Stimulated activated CD4-positive, alpha-beta T cell treated with anti-CD3 and anti-CD28 coated beads, Interleukin-1b, Interleukin-23, amount 100 ng/mL, for 24 hours (primary cell): ENCODE measurements at places on chromosomes 16 and 17.

DNA sequence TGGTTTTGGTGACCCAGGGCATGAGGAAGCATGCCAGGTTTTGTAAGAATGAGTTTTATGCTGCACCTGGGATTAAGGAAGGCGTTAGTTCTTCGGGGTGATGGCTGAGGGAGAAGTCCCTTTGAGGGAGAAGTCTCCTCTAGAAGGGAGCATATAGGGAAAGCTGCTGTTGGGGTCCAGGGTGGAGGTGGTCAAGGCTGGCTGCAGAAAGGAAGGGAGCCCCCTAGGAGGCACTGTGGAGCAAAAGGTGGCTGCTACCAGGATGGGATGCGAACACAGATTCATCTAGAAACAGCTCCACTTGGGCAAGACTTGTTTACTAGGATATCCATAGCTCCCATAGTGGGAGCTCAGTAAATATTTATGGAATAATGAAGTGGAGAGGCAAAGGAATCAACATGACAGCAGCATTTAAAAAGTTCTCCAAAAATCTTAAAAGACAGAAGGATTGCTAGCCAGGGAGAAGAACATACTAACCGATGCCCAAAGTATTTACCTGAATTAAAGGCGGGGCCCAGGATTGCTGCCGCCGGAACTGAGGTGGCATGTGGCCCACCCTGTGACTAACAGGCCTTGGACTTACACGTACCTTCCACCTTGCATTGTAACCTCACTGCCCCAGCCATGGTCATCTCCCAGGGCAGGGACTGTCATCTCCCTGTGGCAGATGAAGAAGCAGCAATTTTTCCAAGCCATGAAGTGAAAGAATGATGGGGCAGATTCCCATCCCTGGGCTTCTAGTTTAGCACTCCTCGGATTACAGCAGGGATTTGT is 7.1 kb upstream of the LPCAT2 start:
- DNase-seq: no peak

DNA sequence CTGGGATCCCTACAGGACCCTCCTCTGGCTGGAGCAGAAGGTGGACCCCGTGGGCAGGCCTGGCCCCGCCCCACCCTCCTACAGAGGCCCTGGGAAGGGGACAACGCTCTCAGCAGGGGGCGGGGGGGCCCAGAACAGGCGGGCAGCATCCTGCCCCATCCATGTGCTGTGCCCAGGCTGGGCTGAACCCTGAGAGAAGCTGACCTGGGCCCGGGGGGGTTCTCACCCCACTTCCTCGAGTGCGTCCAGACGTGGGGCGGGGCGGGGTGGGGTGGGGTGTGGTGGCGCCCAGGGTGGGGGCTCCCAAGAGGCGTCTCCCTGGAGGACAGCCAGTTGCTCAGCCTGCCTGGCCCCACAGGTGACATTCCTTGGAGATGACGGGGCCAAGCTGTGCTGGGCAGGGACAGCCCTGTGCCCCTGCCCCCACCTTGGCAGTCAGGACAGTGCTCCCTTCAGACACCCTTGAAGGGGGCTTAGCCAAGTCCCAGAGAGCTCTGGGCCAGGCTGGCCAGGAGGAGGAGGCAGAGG is 390 bp upstream of the UNC13D start:
- no peak for DNase-seq

- DNase-seq: no peak
Measured at GRCh38 chr17:28682655-28683054, 20.6 kb downstream of the SUPT6H start.

- no peak for DNase-seq
Measured at GRCh38 chr17:17900615-17901520, 64.1 kb upstream of the SREBF1 start.

GRCh38 chr17:8889458-8890210 is 22.2 kb upstream of the PIK3R6 start:
- DNase-seq: no peak

GRCh38 chr17:55660178-55660886 is 62.3 kb downstream of the TMEM100 start:
- no peak for DNase-seq

GRCh38 chr16:57446531-57447185 is 527 bp downstream of the CIAPIN1 start:
- DNase-seq: no peak

GRCh38 chr16:76474048-76474447 is 196.8 kb downstream of the CNTNAP4 start:
- DNase-seq: no peak

GRCh38 chr17:18967916-18968315 is 16.0 kb downstream of the SLC5A10 start:
- DNase-seq: no peak

DNA sequence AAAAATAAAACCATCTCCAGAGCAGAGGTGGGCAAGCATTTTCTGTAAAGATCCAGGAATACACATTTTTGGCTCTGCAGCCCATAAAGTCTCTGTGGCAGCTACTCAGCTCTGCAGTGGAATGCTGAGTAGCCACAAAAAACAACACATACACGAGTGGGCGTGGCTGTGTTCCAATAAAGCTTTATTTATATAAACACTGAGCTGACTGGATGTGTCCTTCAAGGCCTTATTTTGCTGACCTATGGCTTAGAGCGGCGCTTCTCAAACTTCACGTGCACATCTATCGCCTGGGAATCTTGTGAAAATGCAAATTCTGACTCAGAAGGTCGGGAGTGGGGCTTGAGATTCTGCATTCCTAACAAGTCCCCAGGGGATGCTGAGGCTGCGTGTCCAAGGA is 39.7 kb downstream of the XYLT1 start:
- DNase-seq: no peak

GRCh38 chr17:60745544-60745943 is 67.9 kb downstream of the BCAS3 start:
- DNase-seq: no peak

- DNase-seq: no peak
Measured at GRCh38 chr16:84941921-84942320, 69.4 kb downstream of the ZDHHC7 start.

DNA sequence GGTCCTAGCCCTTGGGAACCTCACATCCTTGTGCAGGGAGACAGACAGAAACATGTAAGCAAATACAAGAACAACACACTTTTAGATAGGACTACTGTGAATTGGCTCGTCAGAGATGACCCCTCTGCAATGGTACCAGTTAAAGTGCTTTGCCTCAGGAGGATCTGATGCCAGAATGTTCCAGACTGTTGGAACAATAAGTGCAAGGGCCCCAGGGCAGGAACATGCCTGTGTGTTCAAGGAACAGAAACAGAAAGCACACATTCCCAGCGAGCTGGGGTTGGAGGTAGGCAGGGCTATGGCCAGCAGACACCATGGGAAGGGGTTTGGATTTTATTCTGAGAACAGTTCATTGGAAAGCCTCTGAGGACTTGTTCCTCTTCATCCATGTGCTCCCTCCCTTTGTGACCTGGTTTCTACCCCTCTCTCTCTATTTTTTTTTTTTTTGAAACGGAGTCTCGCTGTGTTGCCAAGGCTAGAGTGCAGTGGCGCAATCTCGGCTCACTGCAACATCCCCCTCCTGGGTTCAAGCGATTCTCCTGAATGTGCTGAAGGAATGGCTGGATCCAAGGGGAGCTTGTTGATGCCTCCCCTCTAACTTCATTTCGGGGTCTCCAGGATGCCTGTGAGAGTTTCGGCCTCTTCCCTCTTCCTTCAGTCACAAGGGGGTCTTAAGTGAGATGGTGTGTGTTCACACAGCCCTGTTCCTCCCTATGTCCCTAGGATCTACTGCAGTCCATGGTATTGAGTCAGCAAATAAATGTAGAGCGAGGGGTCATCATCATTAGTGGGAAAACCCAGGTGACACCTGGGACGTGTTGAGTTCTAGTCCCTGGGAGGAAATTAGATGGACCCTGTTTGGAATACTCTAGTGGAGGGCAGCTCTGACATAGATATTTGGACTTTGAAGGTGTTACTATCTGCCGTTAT is 6.4 kb downstream of the STAT5A start:
- DNase-seq: no peak

GRCh38 chr16:52066962-52067361 is 480.0 kb downstream of the TOX3 start:
- DNase-seq: no peak

DNA sequence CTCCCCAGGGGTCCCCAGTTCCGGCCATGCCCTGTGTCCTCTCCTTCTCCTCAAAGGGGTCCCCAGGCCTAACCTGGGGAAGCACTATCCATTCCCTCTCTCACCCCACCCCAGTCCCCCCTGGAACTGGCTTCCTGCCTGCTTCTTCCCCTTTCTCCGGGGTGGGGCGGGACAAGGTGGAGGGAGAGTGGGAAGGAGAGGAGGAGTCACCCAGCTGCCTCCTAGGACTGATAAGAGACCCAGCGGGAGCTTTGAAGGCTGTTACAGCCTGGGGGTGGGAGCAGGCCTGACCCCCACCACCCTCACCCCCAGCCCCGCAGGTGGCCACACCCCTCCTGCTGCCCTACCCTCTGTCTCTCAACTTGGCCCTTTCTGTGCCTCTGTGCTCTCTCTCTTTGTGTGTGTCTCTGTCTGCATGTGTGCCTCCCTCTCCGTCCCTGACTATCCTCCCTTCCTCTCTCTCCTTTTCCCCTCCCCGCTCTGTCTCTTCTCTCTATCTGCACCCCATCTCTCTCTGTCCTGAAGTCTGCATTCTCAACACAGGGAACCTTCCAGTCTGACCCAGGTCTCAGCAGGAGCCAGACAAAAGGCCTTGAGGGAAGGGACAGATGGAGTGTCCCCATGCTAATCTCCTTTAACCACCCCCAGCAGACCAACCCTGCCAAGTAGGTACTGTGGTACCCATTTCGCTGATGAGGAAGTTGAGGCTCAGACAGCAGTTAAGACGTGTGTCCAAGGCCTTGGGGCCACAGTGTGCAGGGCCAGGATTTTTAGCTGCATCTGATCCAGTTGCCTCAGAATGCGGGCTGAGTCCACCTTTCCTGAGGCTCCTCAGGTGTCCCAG is 66.1 kb downstream of the RAB11FIP4 start:
- no peak for DNase-seq

GRCh38 chr17:11583306-11583992 is 14.8 kb upstream of the DNAH9 start:
- DNase-seq: no peak

- no peak for DNase-seq
Measured at GRCh38 chr17:42270596-42270995, 5.6 kb downstream of the STAT5B start.

GRCh38 chr17:64028874-64029464 is 8.5 kb upstream of the ICAM2 start:
- DNase-seq: peak; percentile 47

GRCh38 chr17:75118307-75118706 is 8.5 kb downstream of the ARMC7 start:
- no peak for DNase-seq

DNA sequence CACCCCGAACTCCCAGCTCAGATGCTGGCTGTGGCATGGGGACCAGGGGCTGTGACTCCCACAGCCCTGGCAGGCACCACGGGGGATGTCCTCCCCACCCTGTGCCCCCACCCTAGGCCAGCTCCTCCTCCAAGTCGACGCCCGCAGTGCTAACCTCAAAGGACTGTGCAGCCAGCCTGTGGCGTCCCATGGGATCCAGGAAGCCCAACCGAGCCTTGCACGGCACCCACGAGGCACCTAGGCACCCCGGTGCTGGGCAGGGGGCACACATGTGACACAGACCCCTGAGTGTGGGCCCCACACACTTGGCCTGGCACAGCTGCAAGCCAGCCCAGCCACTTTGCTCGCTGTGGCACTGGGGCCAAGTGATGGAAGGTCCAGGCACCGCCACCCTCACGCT is 3.9 kb downstream of the GCGR start:
- DNase-seq: no peak

DNA sequence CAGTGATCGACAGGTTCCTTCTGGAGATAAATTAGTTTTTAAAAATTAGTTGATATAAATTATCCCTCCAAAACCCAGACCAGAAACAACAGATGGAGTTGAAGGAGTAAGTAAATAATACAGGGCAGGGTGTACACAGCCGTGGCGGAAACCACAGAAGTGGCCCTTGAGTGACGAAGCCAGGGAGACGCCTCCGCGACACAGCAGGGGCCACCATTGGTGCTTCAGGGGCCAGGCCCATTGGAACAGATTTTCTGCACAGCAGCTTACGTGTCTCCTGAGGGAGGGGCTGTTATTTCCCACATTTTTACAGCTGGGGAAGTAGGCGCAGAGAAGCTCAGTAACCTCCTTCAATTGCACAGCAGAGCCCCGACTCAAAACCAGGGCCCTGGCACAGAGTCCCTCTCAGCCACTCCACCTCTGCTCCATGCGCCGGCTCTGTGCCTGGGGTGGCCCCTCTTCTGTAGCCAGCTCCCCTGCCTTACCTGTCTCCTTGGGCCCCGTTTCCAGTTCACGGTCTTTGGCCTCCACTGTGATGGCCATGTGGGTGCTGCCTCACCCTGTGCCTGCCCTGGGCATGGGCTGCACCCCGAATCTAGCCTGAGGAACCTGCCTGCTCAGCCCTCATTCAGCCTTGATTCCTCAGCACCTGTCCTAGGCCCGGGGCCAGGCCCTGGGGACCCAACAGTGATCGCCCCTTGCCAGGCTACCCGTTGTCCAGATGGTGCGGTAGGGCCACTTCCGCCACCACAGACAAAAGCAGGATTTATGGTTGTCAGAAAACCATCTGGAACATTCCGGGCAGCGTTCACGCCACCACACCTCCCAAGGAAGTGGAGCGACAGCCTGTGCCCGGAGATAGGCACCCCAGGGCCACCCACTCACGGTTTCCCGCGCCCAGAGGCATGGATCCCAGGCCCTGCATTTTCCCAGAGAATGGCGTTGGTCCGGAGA is 128.5 kb upstream of the GSE1 start:
- no peak for DNase-seq

- DNase-seq: no peak
Measured at GRCh38 chr17:59151006-59151405, 4.0 kb downstream of the SKA2 start.

- no peak for DNase-seq
Measured at GRCh38 chr16:83923581-83924365, 24.9 kb downstream of the MLYCD start.

DNA sequence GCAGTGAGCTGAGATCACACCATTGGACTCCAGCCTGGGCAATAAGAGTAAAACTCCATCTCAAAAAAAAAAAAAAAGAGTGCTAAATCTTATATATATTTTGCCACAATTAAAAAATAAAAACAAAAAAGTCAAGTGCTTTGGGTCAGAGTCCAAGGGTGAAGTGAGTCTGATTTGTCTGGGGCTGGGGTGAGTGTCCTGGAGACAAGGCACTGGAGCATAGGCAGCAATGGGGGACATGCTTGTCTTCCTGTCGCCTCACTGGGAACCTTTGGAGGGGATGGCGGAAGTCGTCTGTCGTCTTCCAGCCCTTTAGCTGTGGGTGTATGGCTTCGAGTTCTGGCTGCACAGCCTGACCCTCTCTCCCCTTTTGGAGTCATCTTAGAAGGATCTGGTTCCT is 167.1 kb downstream of the NTN1 start:
- DNase-seq: no peak

GRCh38 chr16:68499006-68499405 is 40.1 kb upstream of the ZFP90 start:
- DNase-seq: no peak
